ENCODE measurements at places on chromosomes 2 and 18. TPM values are rescaled to one million over a fixed set of nuclear protein-coding genes. Genes with fewer than 3 reads are reported as not detected.
A peak's percentile ranks its signal among the peaks of the same experiment; 100 is the strongest.

Gene AGXT
- not detected for total RNA-seq

Gene CYTIP
- total RNA-seq = not detected

Gene COL4A4
- not detected for total RNA-seq

GRCh38 chr2:108169982-108170625 lies 69.7 kb upstream of the SULT1C3 start:
- H3K36me3 ChIP-seq = no peaks in the 10 kb centered on the region
- H3K4me1 ChIP-seq = no peaks in the 10 kb centered on the region
- H3K4me3 ChIP-seq = no peak overlapping the region
- DNase-seq = peak; percentile 40
- no peaks in the 10 kb centered on the region for H3K27me3 ChIP-seq
- H3K27ac ChIP-seq = no peak overlapping the region

DNA sequence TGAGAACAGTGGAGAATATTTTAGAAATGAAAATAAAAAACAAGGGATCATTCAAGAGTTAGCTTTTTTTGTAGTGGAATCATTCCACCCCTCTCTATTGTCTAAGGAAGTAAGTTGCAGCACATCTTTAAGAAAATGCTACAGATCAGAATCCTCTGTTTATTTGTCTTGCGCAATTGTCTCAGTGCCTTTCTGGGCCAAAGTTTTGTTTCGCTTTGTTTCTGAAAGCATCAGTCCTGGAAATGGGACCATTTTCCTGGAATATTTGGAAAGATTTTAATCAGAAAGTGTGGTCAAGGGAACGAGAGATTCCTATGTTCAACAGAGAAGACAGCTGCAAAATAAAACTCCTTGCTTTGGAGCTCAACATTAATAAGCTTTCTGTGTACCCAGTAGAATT lies 74.0 kb downstream of the NRXN1 start:
- H3K4me1 ChIP-seq = no peaks in the 10 kb centered on the region
- no peak overlapping the region for H3K4me3 ChIP-seq
- DNase-seq = no peak
- no peak overlapping the region for H3K27ac ChIP-seq
- peaks cover 15% of the 10 kb centered on the region for H3K27me3 ChIP-seq
- H3K36me3 ChIP-seq = no peaks in the 10 kb centered on the region

DNA sequence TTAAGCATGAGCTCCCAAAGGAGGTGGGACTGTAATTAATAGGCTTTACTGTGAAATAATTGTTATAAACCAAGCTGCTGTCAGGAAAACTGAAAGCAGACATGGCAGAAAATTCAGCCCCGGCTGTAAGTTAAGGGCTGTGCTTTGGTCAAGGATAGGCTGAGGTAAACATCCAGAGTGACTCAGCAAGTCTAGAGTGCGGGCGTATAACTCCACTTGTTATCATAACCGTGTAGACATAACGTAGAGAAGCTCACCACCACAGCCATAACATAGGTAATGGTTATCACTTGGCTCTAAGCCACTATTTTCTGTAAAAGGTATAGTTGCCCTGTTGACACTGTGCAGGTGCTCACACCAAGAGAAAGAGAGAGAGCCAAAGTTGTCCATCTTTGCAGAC lies 316.8 kb downstream of the DCDC2C start:
- peaks cover 9% of the 10 kb centered on the region for H3K4me1 ChIP-seq
- no peak for DNase-seq
- H3K4me3 ChIP-seq = no peak overlapping the region
- H3K27ac ChIP-seq = no peak overlapping the region

DNA sequence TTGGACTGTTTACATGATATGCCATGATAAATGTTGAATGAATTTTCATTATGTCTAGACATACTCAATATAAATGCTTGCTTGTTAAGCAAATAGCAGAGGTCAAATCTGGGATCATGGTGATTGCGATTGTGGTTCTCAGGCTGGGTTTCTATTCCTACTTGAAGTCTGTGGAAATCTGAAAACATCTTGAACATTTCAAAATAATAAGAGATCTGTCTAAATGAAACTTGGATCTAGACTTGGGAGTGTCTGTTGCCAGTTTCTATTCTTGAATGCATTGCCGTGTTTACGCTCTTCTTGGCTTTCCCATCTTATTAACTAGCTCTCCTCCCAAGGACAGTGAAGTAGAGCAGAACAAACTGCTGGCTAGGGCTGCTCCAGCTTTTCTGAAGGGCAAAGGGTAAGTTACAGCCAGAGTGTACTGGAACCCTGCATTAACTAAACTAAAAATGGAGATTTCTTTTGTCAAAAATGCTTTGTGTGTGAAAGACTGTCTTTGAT lies 127.7 kb downstream of the DTNA start:
- no peak for DNase-seq
- H3K4me1 ChIP-seq = no peaks in the 10 kb centered on the region
- no peak overlapping the region for H3K4me3 ChIP-seq
- H3K27ac ChIP-seq = no peak overlapping the region
- no peaks in the 10 kb centered on the region for H3K27me3 ChIP-seq
- H3K36me3 ChIP-seq = no peaks in the 10 kb centered on the region

- H3K4me3 ChIP-seq = no peak overlapping the region
- no peaks in the 10 kb centered on the region for H3K36me3 ChIP-seq
- no peak overlapping the region for H3K27ac ChIP-seq
- H3K27me3 ChIP-seq = no peaks in the 10 kb centered on the region
These were observed 25.7 kb downstream of the SULT1C4 start for GRCh38 chr2:108403494-108403893.

GRCh38 chr18:59846814-59847490 lies 52.8 kb upstream of the PMAIP1 start:
- H3K36me3 ChIP-seq = no peaks in the 10 kb centered on the region
- no peaks in the 10 kb centered on the region for H3K4me1 ChIP-seq

DNA sequence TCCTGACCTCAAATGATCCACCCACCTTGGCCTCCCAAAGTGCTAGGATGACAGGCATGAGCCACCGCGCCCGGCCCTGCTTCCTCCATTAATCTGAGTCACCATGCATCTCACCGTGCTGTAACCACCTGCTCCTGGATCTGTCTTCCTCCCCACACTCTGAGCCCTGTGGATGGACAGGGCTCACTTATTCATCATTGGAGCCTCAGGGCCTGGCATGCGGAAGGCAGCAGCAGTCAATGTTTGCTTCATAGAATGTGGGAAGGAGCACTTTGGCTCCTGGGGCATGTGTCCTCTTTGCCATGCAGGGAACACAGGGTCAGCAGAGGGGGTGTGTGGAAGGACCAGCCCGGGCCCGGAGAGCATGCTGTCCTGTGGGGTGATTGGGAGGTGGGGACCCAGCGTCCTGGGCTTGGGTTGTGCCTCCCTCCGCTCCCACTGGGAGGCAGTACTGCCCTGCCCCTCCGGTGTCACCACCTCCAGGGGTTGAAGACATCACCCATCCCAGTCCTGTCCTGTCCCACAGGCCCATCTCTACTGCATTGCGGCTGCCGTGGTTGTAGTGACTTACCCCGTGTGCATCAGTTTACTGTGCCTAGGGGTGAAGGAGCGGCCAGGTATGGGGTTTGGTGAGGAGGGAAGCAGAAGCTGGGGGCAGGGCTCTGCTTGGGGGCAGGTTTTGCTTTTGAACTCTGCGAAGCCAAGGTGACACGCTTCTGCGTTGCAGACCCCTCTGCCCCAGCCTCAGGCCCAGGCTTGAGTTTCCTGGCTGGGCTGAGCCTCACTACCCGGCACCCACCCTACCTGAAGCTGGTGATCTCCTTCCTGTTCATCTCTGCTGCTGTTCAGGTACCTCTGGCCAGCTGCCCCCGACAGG lies 11.5 kb downstream of the MFSD2B start:
- H3K4me3 ChIP-seq = no peak overlapping the region
- no peaks in the 10 kb centered on the region for H3K27me3 ChIP-seq
- no peak overlapping the region for H3K27ac ChIP-seq
- peak; percentile 25 for DNase-seq

DNA sequence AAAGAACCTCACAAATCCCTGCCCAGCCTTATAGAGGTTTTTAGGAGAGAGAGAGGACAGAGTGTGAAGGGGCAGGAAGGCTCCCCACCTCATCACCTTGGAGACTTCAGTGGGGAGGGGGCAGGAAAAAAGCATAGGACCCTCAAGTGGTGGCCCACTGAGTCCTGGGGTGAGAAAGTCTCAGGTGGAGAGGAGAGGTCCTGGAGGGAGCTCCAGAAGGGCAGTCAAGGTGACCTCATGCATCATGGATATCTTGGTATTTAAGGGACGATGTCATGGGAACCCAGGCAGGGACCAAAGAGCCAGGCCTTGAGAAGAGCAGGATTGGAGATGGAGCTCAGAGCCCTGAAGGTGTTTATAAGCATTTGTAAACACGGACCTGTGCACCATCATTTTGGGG lies 204.5 kb downstream of the SLC4A3 start:
- DNase-seq = no peak
- H3K27me3 ChIP-seq = no peaks in the 10 kb centered on the region
- H3K4me3 ChIP-seq = no peak overlapping the region
- H3K27ac ChIP-seq = no peak overlapping the region
- no peaks in the 10 kb centered on the region for H3K36me3 ChIP-seq

DNA sequence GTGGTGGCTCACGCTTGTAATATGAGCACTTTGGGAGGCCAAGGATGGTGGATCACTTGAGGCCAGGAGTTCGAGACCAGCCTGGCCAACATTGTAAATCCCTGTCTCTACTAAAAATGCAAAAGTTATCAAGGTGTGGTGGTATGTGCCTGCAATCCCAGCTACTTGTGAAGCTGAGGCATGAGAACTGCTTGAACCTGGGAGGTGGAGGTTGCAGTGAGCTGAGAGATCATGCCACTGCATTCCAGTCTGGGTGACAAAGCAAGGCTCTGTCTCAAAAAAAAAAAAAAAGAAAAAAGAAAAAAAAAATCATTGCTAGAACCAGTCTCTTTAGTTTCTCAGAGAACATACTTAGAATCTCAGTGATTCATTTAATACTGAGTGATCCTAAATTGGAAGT lies 217.1 kb downstream of the DYM start:
- no peaks in the 10 kb centered on the region for H3K36me3 ChIP-seq
- no peaks in the 10 kb centered on the region for H3K27me3 ChIP-seq
- no peak overlapping the region for H3K27ac ChIP-seq
- no peak overlapping the region for H3K4me3 ChIP-seq
- peaks cover 9% of the 10 kb centered on the region for H3K4me1 ChIP-seq

DNA sequence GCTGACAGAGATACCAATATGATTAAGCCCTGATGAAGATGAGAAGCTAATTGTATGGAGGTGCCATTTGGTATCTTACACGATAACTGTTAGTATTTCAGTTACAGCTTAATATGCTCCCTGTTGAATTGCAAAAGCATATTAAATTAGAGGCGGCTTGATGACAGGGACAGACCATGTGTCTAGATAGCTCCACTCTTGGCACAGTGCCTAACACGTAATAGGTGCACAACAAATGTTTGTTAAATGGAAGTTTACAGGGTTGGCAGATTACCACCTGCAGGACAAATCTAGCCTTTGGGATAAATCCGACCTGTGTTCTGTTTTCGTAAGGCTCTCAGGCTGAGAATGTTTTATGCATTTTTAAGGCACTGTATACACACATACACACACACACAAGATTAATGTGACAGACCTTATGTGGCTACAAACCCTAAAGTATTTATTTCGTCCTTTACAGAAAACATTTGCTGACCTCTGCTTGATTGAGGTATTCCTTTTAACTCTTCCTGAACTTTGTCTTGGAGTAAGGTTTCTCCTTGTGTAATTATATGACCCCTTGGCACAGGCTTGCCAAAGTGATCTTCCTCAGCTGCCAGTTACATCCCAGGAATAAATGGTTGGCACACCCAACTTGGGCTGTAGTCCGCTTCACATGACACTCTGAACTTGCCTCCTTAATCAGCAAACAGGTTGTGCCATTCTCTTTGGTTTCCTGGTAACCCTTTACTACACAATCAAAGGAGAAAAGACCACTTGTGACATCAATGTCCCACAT lies 348.9 kb downstream of the HRH4 start:
- H3K4me1 ChIP-seq = no peaks in the 10 kb centered on the region
- H3K4me3 ChIP-seq = no peak overlapping the region
- H3K27me3 ChIP-seq = no peaks in the 10 kb centered on the region
- no peak for DNase-seq
- no peaks in the 10 kb centered on the region for H3K36me3 ChIP-seq
- no peak overlapping the region for H3K27ac ChIP-seq

DNA sequence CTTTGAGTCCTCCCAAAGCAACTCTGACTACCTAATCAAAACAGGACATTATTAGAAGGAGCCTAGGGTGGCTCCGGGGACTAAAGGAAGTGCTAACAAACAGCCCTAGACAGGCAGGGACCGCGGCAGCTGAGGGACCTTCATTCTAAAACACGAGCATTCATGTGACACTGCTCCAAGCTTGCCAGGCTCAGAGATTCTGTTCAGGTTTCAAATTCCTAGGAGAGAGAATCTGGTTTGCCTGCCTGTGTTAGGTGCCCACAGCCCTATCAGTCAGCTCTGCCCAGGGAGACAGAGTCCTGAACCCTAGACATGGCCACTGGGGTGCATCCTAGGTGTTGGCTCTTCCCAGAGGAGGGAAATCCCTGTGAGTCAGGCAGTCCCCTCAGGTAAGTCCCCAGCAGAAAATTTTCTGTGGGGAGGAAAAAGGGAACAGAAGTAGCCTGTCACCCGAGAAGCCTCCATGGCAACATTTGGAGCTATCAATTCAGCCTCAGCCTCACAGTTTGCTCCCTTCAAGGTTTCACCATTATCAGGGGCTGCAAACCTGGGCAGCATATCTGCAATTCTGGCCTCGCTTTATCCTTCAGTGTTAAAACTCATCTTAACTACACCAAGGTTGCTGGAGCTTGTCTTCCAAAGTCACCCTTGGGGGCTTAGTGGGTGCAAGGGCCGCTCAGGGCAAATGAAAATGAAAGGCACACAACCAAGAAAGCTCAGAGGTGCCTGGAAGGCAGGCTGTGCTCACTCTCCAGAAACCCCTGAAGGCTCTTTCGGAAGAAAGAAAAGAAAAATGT lies 28.6 kb downstream of the PCBP1 start:
- H3K36me3 ChIP-seq = no peaks in the 10 kb centered on the region
- DNase-seq = no peak
- H3K4me1 ChIP-seq = peaks cover 18% of the 10 kb centered on the region
- H3K4me3 ChIP-seq = no peak overlapping the region
- no peak overlapping the region for H3K27ac ChIP-seq

DNA sequence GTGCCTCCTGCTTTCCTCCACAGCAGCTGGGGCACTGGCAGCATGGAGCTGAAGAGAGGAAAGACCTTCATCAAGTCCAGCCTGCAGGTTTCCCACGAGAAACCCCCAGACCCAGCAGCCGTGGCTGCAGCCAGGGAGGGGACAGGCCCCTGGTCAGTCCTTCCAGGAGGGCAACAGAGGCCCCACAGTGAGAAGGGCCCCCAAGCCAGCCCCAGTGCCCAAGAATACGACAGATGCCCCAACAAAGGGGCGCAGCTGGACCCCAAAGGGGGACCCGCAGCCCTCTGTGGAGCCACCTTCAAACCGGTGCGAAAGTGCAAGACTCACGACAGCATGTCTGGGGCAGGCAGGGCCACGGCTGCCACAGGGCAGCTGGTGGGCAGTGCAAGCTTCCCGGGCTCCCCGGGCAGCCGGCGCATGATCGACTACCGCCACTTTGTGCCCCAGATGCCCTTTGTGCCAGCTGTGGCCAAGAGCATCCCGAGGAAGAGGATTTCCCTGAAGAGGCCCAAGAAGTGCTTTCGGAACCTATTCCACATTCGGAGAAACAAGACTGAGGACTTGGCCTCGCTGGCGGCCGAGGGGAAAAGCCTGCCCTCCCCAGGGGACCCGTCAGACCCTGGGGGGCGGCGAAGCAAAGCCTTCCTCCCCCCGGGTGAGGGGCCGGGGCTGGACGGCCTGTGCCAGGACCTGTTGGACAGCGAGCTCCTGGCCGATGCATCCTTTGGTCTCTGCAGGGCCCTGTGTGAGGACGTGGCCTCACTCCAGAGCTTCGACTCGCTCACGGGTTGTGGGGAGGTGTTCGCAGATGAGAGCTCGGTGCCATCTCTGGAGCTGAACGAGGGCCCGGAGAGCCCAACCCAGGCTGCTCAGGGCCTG lies 6.9 kb downstream of the AMER3 start:
- peaks cover 35% of the 10 kb centered on the region for H3K27me3 ChIP-seq
- H3K27ac ChIP-seq = no peak overlapping the region
- no peaks in the 10 kb centered on the region for H3K36me3 ChIP-seq
- no peaks in the 10 kb centered on the region for H3K4me1 ChIP-seq
- no peak for DNase-seq
